Foreskin keratinocyte (primary cell): ENCODE measurements at places on chromosomes 1 and 21. TPM values are rescaled to one million over a fixed set of nuclear protein-coding genes. Genes with fewer than 3 reads are reported as not detected.
A peak's percentile ranks its signal among the peaks of the same experiment; 100 is the strongest.

RNU1-4 gene
- polyA plus RNA-seq = not detected in 2 replicates

GRCh38 chr1:89172468-89173143 is 3.2 kb downstream of the GBP7 start:
- no peak for DNase-seq

GRCh38 chr1:111647736-111648135 is 28.1 kb downstream of the RAP1A start:
- DNase-seq = no peak

ARHGEF2 gene
- polyA plus RNA-seq = 24.4 and 25.5 TPM in 2 replicates

PLCH2 gene
- 78.0 and 89.4 TPM in 2 replicates for polyA plus RNA-seq

GRCh38 chr1:6513320-6513801 is 21.9 kb upstream of the PLEKHG5 start:
- DNase-seq = no peak

DNA sequence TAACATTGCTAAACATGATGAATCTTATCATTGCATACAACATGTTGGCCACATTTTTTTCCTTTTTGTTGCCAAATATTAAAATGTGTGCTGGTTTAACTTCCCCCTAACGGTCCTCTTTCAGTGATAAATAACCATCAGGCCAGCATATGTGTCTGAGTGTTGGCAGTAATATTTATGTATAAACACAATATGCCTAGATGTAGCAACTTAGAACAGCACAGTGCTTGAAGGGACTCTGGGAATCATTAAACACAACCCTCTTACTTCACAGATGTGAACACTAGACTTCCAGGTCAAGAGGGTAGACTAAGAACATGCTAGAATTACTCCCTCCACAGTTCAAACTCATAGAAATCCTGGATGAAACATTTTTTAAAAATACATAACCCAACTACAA is 581.8 kb downstream of the PLPP3 start:
- DNase-seq = no peak

DCDC2B gene
- not detected in 2 replicates for polyA plus RNA-seq

GRCh38 chr1:14940285-14940870 is 213.2 kb upstream of the TMEM51 start:
- no peak for DNase-seq

DNA sequence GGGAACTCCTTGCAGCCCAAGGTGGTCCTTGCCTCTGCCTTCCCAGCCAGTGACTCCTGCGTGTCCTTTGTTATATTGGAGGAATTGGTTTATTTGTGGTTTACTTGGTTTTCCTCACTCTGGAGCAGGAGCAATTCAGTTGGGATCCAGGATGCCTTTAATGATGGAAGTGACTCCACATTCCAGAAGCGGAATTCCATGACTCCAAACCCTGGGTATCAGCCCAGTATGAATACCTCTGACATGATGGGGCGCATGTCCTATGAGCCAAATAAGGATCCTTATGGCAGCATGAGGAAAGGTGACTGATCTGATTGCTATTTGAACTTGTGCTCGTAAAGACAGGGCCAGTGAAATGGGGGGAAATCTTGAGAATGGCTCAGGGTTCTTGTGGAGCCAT is 15.1 kb upstream of the PIGV start:
- peak; percentile 82 for DNase-seq

ACTA1 gene
- not detected in 2 replicates for polyA plus RNA-seq

- no peak for DNase-seq
These were observed 214.2 kb upstream of the FOXD3 start for GRCh38 chr1:63108206-63108605.

LIPI gene
- not detected in 2 replicates for polyA plus RNA-seq

BTBD19 gene
- 1.4 and 1.6 TPM in 2 replicates for polyA plus RNA-seq

PTPRC gene
- not detected in 2 replicates for polyA plus RNA-seq

IRF6 gene
- polyA plus RNA-seq = 70.3 and 93.1 TPM in 2 replicates

- no peak for DNase-seq
These were observed 119.3 kb upstream of the CDC42BPA start for GRCh38 chr1:227437495-227438008.

- no peak for DNase-seq
These were observed 31.6 kb downstream of the CDK18 start for GRCh38 chr1:205535866-205536758.

RBM11 gene
- polyA plus RNA-seq = 0.29 and 0.35 TPM in 2 replicates

ZNF683 gene
- polyA plus RNA-seq = not detected in 2 replicates

DNA sequence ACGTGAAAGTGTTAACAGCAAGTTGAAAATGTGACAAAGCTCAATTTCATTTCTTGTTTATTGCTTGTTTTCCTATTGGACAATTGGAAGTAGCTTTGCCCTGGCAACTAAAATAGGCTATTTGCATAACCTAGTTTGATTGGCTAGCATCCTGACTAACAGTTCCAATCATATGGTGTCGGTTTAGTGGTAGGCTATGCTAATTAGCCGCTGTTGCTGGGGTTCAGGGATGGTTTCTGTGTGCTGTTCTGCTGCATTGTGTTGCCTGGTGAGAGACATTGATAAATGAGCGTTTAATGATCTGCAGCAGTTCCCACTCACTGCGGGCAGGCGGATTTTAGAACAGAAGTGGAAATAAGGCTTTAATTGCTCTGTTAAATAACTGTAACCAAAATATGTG is 68.5 kb downstream of the DYRK1A start:
- DNase-seq = peak; percentile 70

MAP1LC3C gene
- not detected in 2 replicates for polyA plus RNA-seq

PPIAL4G gene
- polyA plus RNA-seq = not detected in 2 replicates

- no peak for DNase-seq
These were observed 187.5 kb upstream of the C21orf91 start for GRCh38 chr21:18006691-18007090.

LCE2C gene
- polyA plus RNA-seq = 0.19 and 0.58 TPM in 2 replicates

SERTAD4 gene
- polyA plus RNA-seq = 2.8 and 4.7 TPM in 2 replicates

SLC66A1 gene
- 16.6 and 19.7 TPM in 2 replicates for polyA plus RNA-seq

LDLRAD1 gene
- not detected in 2 replicates for polyA plus RNA-seq

DNA sequence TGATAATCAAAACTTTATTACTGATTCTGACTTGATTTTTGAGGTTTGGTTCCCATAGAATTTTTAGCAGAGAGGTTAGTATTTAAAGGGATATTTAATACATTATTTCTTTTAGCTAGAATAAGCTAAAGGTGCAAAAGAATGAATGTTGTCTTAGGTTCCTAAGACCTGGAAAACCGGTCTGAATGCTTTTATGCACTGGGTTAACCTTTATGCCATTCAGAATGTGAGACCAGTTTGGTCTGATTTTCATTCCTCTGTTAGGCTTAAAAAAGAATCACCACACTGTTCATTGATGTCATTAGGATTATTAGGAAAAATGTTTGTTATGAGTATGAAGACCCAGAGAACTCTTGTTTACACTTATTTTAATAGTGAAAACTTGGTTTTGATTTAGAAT is 30.1 kb downstream of the RAP1A start:
- DNase-seq = no peak

DNA sequence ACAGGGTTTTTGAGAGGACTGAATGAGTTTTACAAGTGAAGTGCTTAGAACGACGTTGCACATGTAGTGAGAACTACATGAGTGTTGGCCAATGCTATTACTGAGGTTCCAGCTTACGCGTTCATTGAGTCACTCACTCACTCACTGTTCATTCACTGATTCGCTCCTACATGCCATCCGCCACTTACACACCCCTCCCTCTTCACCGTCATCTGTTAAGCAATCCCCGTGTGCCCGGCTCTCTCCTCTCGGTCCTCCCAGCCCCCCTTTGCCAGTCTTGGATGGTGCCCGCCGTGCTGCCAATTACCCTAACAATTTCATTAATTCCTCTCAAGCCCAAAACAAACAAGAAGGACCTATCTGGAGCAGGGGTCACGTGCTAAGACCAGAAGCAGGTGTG is 27.3 kb upstream of the EPHA2 start:
- DNase-seq = peak; percentile 95

LCE6A gene
- polyA plus RNA-seq = 0.23 and 0.39 TPM in 2 replicates

DNA sequence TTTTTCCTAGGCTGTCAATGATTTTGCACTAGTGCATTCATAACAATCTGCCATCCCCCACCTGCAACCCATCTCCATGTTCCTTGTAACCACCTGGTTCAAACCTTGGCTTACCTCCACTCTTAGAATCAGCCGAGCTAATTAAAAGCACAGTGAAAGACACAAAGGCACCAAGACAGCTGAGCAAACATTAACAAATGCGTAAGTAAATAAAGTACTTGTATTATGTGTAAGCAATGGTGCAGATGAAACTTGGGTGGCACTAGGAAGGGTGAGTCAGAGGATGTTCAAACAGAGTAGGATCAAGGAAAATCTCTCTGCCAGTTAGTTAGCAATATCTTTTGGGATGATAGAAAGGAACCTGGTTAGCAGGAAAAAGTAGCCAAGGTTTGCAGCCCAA is 5.1 kb upstream of the FOXJ3 start:
- peak; percentile 21 for DNase-seq

GRCh38 chr1:9180111-9180819 is 51.4 kb upstream of the GPR157 start:
- DNase-seq = peak; percentile 20

DNA sequence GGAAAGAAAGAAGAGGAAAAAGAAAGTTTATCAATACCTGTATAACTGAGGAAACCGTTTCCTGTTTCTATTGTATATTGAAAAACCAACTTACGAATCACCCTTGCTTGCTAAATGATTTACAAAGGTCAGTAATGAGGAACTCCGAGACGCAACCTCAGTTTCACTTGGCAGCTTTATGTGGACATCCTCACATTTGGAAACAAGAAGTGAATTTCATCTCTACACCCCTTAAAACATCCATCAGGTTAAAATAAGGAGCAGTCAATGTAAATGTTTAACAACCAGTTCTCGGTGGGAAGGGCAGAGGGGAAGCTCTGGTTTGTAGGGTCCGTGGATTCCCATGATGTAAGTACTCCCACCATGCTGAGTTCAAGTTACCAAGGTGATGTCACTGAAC is 481.7 kb upstream of the RUNX1 start:
- DNase-seq = no peak

GRCh38 chr1:17161926-17162800 is 42.8 kb upstream of the PADI1 start:
- DNase-seq = no peak

- DNase-seq = peak; percentile 53
These were observed 183.1 kb downstream of the LMX1A start for GRCh38 chr1:165173409-165173808.

GRCh38 chr21:14603202-14603601 is 57.1 kb upstream of the SAMSN1 start:
- peak; percentile 70 for DNase-seq

- DNase-seq = no peak
These were observed 50.0 kb upstream of the NPL start for GRCh38 chr1:182739545-182739944.

ZBTB8A gene
- polyA plus RNA-seq = 2.3 TPM in 2 replicates

TEDDM1 gene
- polyA plus RNA-seq = not detected in 2 replicates

- no peak for DNase-seq
These were observed 142.6 kb downstream of the SMYD3 start for GRCh38 chr1:246364415-246364941.

DNA sequence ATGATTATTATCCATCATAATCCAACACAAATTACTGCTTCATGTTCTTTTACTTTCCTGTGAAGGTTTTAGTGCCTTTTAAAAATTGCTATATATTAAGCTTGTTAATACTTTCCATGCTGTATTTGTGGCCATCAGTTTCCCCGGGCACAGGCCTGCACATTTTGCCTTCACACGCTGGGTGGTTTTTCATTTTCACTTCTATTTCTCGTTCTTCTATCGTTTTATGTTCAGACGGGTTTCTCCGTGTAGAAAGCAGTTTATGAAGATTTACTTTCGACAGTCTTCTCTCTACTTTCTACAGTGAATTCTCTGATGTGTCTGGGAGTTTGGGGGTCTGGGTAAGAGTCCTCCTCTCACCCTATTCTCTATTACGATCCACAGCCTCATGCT is 9.5 kb downstream of the RUNX3 start:
- DNase-seq = no peak

- DNase-seq = no peak
These were observed 123.7 kb upstream of the DEPDC1 start for GRCh38 chr1:68620571-68620970.

CDC7 gene
- polyA plus RNA-seq = 4.5 and 6.6 TPM in 2 replicates

- DNase-seq = no peak
These were observed 26.6 kb downstream of the ZBTB18 start for GRCh38 chr1:244077473-244078220.

NDC1 gene
- polyA plus RNA-seq = 12.1 and 17.4 TPM in 2 replicates

MYBPH gene
- polyA plus RNA-seq = not detected in 2 replicates

HSD3B1 gene
- polyA plus RNA-seq = 0.06 and 0.08 TPM in 2 replicates

GRCh38 chr1:25927521-25928265 is 21.5 kb upstream of the STMN1 start:
- DNase-seq = no peak
